ENCODE measurements at places on chromosomes 4 and X.
A peak's percentile ranks its signal among the peaks of the same experiment; 100 is the strongest.

GRCh38 chr4:65502131-65502701 lies 168.1 kb downstream of the EPHA5 start:
- DNase-seq, result peak; percentile 10

- DNase-seq, result no peak
These were observed 327.0 kb upstream of the NOCT start for GRCh38 chr4:138688408-138689085.

DNA sequence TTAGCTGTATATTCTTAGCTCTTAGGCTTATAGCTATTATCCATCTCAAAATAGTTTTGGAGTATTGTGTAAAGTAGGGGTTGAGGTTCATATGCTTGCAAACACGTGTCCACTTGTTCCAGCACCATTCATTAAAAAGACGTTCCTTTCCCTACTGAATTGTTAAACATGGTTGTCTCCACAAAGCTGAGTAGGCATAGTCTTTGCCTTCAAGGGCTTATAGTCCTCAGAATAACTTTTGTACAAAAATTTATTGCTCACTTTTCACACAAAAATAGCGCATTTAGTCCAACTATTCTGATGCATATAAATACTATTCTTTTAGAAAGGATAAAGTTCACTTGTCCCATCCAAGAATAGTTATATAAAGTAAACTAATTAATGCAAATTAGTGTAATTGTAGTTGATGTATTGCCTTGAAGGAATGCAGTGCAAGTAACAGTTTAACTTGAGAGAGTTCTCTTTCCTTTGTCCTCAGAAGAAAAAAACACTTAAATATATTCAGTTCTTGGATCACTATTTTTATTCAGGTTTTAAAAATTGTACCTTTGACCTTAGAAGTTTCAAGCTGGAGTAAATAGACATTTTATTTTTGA lies 14.1 kb downstream of the LRIT3 start:
- no peak for DNase-seq

DNA sequence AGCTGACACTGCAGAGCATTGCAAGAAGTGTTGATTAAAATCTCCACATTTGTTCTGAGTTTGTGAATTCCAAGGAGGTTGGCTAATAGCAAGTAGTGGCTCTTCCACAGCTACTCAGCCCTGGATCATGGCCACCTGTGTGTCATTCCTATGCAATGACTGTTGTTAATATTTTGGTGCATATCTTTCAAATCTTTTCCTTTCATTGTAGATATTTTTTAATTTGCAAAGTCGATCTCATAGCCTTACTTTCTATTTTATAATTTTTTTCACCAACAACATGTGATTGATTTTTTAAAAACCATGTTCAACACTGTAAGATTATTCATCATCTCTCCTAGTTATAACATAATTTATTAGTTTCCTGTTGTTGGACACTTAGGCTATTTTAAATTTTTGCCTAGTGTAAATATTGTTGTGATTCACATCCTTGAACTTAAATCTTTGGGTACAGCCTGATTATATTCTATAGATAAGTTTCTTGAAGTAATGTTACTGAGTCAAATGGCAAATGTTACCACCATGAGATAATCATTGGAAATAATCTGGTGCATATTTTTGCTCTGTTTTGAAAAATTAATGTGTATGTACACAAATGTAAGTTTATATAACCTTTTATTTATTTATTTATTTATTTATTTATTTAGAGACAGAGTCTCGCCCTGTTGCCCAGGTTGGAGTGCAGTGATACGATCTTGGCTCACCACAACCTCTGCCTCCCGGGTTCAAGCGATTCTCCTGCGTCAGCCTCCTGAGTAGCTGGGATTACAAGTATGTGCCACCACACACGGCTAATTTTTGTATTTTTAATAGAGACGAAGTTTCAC lies 17.1 kb upstream of the ARHGAP10 start:
- peak; percentile 75 for DNase-seq

- DNase-seq, result no peak
These were observed 185.3 kb downstream of the KIT start for GRCh38 chr4:54843106-54843505.

GRCh38 chr4:140004922-140005627 lies 148.9 kb downstream of the MAML3 start:
- DNase-seq, result no peak

- DNase-seq, result no peak
These were observed 53.3 kb upstream of the SLC10A4 start for GRCh38 chr4:48429709-48430474.

DNA sequence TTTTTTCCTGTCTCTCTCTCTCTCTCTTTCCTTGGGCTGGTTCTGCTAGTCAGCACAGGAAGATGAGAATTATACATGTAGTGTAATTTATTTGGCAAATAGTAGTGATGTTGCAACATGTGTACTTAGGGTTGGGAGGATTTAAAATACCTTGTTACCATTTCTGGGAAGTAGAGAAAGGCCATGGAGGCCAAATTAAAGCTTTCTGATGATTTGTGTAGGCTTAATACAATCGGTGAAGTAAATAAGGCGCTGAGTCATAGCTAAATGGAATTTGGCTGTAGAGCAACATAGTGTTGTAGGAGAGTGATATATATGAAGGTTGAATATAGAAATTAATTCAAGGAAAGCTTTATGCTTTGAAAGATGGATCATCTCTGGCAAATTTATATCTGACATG lies 295.3 kb downstream of the GRID2 start:
- no peak for DNase-seq

DNA sequence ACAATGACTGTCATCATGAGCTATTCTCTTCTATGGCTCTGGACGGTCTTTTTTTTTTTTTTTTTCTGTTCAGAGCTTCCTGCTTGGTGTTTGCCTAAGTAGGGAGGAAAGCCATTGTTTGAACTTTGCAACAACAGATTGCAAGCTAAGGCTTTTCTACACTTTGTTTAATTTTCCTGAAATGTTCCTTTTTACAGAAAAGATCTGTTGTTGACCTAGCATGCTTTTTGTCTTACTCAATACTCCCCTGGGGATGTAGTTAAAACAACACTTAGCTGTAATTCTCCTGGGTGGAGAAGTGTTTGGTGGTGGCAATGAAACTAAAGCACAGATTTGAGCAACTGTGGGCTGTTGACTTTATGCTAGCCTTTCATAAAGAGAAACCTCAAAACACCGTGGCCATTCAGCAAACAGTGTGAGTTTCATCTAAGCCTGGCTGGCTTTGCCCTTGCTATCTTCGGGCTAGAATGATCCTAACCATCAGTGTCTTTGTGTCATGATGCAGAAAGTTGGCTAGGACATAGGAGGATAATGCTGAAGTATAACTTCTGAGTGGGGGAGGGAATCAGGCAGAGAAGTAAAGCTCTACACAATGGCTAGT lies 110.5 kb downstream of the ANXA3 start:
- peak; percentile 44 for DNase-seq

DNA sequence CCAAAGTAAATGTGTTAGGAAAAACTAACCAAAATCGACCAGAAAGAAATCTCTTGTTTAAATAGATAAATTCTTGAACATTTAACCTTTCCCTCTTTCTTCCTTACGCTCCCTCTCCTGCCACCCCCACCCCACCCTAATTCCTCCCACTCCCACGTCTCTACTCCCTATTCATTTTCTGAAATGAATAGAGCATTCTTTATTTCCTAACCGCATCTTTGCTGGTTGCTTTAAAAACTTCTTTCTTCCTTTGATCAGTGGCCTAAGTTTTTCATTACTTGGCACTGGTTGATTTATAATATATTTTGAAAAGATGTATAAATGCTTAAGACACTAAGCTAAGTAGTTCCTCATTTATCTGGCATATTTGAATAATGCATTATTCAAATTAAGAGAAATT lies 33.9 kb downstream of the BMPR1B start:
- DNase-seq, result no peak

GRCh38 chr4:32191961-32192360 lies 1471.8 kb downstream of the PCDH7 start:
- DNase-seq, result no peak

- DNase-seq, result no peak
These were observed 894.0 kb upstream of the FRG1 start for GRCh38 chr4:189046642-189047041.

DNA sequence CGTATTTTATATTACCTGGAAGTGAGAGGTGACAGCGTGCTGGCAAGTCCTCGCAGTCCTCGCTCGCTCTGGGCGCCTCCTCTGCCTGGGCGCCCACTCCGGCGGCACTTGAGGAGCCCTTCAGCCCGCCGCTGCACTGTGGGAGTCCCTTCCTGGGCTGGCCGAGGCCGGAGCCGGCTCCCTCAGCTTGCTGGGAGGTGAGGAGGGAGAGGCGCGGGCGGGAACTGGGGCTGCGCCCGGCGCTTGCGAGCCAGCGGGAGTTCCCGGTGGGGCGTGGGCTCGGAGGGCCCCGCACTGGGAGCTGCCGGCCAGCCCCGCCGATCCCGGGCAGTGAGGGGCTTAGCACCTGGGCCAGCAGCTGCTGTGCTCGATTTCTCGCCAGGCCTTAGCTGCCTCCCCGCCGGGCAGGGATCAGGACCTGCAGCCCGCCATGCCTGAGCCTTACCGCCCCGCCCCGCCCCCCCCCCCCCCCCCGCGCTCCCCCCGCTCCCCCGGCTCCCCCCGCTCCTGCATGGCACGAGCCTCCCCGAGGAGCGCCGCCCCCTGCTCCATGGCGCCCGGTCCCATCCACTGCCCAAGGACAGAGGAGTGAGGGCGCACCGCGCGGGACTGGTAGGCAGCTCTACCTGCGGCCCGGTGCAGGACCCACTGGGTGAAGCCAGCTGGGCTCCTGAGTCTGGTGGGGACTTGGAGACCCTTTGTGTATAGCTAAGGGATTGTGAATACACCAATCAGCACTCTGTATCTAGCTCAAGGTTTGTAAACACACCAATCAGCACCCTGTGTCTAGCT lies 298.9 kb upstream of the MAGEB16 start:
- DNase-seq, result no peak

DNA sequence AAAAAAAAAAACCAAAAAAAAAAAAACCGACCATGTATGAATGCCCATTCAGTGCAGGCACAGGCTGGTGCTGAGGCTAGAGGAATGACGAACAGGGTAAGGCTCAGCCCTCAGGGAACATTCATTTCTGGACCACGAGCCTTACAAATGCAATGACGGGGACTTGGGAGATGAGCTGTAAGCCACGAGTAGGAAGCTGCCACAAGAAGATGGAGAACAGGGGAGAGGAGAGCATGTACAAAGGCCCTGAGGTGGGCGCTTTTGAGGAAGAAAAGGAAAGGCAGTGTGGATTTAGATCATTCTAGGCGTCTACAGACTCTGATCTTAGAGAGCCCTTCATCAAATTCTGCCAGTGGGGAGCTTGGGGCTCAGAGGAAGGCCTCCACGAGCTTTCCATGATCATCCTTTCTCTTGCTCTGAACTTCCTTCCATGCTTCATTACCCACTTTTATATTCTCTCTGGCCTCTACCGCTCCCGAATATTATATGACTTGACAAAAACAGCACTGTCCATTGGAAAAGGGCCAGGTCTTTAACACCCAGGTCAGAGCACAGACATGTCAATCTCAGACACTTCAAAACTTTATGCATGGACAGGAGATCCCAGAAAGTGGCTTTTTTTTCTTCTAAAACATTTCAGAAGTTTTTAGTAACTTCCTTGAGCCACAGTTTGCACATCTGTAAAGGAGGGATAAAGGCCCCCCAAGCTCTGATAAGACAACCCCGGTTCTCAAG lies 3.3 kb upstream of the ZNF518B start:
- DNase-seq, result no peak

GRCh38 chrX:14554131-14554715 lies 24.9 kb downstream of the GLRA2 start:
- DNase-seq, result no peak

DNA sequence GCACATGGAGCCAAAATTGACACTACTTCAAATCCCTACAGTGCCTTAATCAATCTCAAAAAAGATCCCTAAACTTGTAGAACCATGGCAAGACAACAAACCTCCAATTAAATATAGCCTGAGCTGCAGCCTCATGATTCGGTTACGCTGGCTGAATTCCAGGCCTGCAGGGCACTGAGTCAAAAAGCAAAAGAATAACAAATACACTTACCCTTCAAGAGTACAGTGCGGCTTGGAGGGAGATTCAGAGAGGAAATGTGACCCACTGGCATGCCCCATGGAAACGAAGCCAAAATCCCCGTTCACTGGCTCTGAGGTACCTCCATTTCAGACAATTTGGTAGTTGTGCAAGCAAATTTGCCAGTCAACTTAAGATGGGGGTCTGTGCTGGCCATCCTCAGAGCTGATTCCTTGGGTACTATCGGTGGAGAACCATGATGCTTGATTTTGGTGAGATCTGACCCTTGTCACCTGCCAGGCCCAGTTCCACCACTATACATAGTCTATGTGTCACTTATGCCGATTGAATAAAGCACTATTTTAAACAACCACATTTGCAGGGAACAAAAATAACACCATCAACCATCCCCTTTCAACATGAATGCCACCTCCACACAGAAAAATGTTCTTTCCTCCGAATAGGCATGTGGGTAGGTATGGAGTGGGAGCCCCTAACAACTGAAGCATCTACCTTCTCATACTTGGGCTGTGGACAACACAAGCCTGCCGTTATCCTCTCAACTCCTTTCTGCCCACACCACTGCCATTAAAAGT lies 2.1 kb downstream of the C4orf54 start:
- peak; percentile 49 for DNase-seq

DNA sequence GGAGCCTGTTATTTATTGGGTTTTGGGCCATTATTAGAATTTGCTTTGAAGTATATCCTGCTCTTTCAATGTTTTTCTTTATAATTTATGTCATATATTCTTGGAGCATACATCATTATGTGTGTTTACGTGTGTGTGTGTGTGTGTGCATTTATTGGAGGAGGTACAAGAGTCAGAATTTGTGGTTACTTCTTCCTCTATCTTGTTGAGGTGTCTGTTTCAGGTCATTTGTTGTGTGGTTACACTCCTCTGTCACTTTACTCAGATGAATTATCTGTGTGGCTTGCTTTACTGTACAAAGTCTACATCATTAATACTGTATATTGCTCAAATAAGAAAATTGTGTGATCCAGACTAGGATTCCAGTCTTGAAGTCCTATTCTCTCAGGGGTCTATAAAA lies 1957.4 kb upstream of the TENM3 start:
- DNase-seq, result no peak

DNA sequence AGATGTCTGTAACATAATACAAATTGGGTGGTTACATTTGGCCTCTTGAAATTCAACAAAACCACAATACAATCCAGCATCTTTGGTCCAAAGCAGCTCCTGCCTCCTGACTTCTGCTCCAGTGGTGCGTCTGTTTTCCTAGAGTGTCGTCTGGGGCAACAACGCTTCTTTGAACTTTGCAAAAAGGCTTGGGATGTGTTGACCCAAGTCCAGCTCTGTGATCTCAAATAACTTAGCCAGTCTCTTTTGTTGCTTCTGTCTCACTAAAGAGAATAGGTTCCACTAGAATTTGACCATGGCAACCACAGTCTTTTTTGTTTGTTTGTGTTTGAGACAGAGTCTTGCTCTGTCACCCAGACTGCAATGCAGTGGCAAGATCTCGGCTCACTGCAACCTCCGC lies 324.0 kb downstream of the DHRSX start:
- no peak for DNase-seq

GRCh38 chrX:130909469-130910136 lies 6.6 kb upstream of the ENOX2 start:
- DNase-seq, result no peak

DNA sequence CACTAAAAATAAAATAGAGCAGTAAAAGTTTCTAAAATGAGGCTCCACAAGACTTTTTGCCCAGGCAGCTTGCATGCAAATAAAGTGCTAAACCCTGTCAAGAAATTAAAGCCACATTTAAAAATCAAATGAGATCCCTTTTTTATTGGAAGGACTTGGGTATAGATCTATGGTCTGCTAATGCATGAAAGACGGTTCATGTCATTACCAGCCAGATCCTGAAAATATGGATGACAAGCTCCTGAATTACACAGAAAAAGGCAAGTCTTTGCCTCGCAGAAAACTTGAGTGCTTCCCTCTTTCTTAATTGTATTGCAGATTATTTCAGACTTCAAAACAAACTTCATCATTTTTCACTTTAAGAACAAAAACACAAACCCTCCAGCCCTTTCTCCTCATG lies 169.6 kb downstream of the LDB2 start:
- DNase-seq, result no peak

All from fibroblast of the conjunctiva (primary cell).